Fibroblast of skin of right quadriceps (primary cell): ENCODE measurements at places on chromosomes 4 and X.

DNA sequence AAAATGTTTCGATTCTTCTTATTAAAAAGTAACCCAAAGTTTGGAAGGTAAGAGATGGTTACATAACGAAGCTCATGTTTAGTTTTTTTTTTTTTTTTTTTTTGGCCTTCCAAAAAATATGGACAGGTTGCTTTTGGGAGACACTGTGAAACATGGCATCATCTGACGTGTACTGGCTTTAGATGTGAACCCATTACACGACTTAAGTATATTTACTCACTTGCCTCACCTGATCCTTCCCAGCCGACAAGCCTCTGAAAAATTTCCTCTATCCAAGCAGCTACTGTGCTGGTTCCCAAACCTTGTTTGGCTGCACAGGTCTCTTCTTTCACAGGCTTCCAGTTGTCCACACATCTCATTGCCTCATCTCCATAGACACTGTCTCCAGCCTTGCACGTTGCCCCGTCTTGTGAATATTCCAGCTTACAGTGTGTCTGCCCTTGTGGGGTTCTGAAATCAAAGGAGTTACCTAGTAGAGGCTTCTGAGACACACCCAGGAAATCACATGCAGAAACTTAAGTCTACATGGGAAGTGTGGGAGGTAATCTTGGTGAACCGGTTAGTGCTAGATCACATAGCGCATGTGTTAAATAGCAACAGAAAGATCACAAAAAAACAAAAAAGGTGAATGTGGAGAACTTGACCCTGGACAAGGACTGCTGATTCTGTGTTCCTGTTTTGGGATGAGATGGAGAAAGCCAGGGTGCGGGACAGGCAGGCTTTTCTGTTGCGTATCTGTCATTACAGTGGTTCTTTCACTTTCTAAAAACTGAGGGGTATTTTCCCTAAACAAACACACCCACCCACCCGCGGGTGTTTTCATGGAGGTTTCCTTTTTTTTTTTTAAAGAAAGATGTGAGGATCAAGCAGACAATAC, 328.6 kb downstream of the ARHGAP10 start:
- no peak for DNase-seq

DNA sequence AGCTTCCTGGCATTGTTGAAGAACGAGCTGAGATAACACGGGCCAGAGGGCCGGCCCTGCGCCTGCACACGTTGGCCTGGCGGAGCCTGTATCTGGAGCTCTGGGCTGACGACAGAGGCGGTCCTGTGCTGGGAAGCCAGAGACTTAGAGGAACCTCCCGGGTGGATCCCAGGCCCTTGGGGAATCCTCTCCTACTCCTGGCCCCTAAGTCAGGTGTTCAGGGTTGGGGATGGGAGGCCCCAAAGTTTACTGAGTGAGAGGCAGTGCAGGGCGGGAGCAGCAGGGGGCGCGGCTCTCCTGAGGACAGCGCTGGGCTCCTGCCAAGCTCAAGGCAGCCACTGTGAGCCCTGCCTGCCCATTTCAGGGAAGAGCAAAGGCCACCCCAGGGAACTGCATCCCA, 2.5 kb upstream of the HTRA3 start:
- peak; percentile 40 for DNase-seq

- DNase-seq, result no peak
Measured at GRCh38 chrX:107845625-107846024, 20.0 kb downstream of the MID2 start.

DNA sequence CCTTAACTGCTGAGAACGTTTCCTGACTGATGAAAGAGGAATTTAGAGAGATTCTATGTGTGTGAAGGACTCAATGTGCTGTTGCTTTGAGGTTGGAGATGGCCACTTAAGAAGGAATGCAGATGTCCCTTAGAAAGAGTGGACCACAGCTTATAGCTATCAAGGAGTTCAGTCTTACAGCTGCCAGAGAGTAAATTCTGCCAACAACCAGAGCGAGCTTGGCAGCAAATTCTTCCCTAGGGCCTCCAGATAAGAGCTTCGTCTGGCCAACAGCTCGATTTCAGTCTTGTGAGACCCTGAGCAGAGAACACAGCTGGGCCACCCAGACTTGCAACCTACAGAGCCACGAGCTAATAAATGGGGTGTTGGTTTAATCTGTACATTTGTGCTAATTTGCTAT, 21.8 kb downstream of the MID1 start:
- DNase-seq, result no peak

- DNase-seq, result no peak
Measured at GRCh38 chr4:124777007-124777406, 64.5 kb upstream of the ANKRD50 start.

GRCh38 chr4:38920677-38921076, 53.1 kb downstream of the FAM114A1 start:
- no peak for DNase-seq

DNA sequence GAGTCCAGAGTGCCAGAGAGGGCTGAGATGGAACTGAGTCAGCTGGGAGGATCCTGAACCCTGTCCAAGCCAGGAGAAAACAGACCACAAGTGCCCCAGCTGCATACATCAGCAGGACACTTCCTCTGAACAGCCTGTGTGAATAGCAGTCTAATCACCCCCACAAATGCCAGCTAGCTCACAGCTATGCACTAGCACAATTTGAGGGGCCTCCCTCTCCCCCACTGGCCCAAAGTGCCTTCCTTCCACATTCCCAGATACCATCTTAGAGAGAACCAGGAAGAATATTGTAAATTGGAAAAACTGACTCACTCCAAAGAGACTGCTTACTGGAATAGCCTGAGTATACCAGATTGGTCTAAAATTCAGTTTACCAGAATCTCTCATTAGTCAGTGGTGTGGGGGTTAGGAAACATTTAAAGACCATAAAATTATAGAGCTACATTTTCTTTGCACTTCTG, 292.6 kb upstream of the KLF3 start:
- DNase-seq, result peak; percentile 83

- peak; percentile 3 for DNase-seq
Measured at GRCh38 chrX:82748906-82749505, 759.1 kb upstream of the POU3F4 start.

DNA sequence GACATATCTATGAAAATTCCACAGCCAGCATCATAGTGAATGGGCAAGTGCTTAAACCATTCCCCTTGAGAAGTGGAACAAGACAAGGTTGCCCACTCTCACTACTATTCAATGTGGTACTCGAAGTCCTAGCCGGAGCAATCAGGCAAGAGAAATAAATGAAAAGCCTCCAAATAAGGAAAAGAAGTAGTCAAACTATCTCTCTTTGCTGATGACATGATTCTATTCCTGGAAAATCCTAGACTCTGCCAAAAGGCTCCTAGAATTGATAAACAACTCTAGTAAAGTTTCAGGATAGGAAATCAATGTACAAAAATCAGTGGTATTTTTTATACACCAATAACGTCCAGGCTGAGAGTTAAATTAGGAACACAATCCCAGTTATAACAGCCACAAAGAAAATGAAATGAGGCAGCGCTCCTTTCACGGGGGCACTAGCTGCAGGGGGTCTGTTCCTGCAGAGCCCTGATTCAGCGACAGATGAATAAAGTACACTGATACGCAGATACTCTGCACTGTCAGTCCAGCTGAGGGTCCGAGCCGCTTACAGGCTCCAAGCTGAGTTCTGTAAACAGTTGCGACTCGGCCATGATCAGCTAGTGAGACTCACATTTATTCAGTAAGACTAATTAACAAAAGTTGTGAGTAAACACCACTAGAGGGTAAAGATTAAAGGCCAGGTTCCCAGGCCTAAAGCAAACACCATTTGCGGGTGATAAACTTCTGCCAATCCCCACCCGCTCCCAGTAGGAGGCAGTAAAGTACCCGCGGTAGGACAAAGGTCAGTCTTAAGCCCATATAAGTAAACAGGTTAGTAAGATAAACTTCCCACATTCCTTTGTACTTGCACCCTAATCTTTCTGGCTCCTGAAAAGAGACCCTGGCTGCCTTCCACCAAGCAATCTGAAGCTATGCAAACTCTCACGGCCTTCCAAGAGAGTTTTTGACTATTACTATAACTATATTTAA, 290.6 kb upstream of the GRID2 start:
- DNase-seq, result no peak

- peak; percentile 62 for DNase-seq
Measured at GRCh38 chr4:95095348-95095974, 337.7 kb downstream of the BMPR1B start.

DNA sequence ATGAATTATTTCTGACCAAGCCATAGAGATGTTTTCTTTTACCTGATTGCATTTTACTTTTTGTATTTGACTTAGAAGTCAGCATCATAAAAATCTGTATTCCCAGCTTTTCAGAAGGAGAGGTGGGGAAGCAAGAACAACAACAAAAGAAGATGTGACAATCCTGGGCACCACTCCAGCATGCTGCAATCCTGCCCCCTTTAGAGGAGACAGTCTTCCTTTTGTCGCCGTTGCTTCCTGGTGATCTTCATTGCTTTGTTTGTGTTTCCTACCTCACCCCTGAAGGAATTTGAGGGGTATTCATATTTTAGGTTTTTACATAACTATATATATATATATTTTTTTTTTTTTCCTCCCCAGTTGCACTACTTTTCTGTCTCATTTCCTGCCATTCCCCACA, 3.7 kb downstream of the QRFPR start:
- no peak for DNase-seq

DNA sequence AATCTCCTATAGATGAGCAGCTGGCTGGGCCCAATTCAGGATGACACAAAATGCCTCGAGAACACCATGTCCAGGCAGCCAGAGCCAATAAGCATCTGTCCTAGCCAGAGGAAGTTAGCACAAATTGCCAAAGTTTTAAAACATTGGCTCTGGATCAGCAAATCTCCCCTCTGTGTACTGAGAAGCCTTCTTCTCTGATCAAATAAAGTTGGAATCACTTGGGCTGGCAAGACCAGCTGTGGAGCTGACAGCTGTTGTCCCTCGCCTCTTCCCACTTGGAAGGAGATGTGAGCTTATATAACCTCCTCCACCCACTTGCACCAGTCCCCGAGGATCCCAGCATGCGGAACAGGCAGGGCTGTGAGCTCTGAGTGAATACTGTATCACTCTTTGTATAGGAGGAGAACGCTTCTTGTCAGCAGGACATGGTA, 183.9 kb downstream of the OPHN1 start:
- DNase-seq, result no peak

- DNase-seq, result peak; percentile 7
Measured at GRCh38 chr4:148868191-148868590, 426.0 kb upstream of the NR3C2 start.

DNA sequence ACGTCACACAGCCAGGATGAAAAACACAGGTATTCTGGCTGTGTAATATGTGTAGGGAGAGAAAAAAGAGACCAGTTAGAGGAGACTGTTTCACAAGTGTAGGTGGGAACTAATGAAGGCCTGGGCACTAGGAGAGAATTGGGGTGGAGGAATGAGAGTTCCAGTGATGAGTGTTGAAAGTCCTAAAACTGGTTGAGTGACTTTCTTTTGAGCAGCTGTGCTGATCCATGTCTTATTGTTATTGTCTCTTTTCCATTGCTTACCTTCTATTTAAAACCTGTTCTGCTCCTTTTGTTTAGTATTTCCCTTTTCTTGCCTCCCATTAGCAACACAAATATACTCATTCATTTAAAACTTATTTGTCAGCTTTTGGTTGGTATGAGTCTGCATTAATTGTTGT, 88.7 kb downstream of the PDLIM5 start:
- DNase-seq, result no peak

- DNase-seq, result peak; percentile 92
Measured at GRCh38 chr4:149885896-149886295, 70.3 kb upstream of the IQCM start.

DNA sequence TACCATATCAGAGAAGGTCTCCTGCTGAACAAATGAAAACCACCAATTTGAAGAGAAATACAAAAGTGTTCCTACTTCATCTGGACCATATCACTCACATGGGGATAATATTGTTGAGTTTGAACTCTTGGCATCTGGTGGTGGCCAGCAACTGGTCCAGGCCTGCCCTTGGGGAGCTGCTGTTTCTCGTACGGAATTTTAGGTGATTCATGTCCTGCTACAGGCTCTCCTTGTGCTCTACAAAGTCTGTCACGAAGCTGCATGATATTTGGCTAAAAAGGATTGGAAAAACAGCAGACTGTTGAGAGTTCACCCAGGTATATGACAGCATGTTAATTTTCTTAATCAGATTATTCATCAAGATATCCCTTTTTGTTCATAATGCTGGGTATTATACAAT, 42.2 kb downstream of the SEC31A start:
- DNase-seq, result no peak

- DNase-seq, result no peak
Measured at GRCh38 chr4:75673959-75674328, 733 bp upstream of the G3BP2 start.

GRCh38 chr4:18041114-18041513, 19.6 kb upstream of the LCORL start:
- DNase-seq, result no peak

DNA sequence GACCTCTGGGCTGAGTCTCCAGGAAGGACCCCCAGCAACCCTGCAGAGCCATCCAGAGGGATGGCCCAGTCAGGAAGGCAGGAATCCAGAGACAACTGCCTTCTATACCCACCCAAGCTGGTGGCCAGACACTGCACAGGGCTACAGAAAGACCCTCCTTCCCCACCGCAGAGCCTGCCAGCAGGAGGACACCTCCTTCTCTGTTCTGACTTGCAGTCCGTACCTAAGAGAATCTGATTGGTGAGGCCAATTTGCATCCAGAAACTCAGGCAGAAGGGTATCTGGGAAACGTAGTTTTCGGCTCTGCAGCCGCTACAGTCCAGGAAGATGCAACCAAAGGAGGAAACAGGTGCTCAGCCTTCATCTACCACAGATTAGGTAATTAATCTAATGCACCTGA, 155.4 kb upstream of the FRG1 start:
- DNase-seq, result no peak

DNA sequence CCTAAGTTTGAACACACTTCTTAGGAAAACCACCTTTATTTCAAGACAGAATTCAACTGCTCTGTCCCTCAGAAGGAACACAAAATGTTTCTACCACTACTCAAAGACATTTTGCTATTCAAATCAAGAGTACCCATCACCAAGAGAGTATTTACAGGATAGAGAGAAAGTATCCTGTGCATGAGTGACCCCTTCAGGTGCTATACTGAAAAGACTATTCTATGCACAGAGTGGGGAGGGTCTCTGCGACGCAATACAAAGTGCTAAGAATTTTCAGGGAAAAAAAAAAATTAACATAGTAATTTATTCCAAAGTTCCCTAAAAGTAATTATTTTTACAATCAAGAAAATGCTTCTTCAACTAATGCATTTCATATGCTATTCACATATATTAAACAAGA, 346.4 kb upstream of the FAM241A start:
- no peak for DNase-seq
